ENCODE measurements at places on chromosomes 6 and 20. TPM values are rescaled to one million over a fixed set of nuclear protein-coding genes. Genes with fewer than 3 reads are reported as not detected.

DNA sequence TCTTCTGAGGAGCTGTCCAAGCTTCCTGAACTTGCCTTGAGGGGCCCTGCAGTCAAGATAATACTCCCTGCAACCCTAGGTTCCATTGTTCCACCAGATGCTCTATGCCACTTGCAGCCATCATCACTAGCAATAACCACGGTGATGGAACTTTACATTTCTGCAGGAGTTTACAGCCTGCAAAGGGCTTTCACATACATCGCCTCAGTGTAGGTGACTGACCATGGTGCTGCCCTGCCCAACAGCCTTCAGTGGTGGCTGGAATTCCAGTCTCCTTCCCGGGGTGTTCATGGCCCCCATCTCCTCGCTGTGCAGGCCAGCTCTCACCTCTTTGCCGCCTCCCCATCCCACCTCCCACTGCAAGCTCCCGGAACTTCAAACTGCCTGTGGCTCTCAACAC is 225.5 kb upstream of the ECI2 start:
- no peak for DNase-seq

Gene PLN
- 10.6 TPM for total RNA-seq

- peak; percentile 35 for DNase-seq
These were observed 139.9 kb upstream of the PMEPA1 start for GRCh38 chr20:57849521-57850215.

Gene PTCHD4
- 1.7 TPM for total RNA-seq

GRCh38 chr6:20746024-20746423 is 211.8 kb downstream of the CDKAL1 start:
- DNase-seq = no peak

GRCh38 chr6:70222439-70222749 is 80.5 kb downstream of the COL9A1 start:
- DNase-seq = no peak

DNA sequence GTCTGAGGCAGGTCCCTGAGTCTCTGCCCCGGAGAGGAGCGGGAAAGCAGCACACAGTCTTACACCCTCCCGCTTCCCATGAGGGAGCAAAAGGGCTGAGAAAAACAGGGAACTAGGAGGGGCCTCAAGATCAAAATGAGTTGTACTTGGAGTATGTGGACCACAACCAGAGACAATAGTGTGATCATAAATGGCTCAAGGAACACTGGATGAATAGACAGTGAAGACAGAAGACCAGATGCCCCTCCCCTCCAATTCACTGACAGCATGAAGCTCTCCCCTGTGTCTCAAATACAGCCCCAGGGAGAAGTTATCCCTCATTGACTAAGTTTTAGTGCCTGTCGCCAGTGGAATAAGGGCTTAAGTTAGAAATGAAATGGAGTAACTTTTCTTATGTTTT is 191.0 kb downstream of the TFAP2A start:
- DNase-seq = no peak

DNA sequence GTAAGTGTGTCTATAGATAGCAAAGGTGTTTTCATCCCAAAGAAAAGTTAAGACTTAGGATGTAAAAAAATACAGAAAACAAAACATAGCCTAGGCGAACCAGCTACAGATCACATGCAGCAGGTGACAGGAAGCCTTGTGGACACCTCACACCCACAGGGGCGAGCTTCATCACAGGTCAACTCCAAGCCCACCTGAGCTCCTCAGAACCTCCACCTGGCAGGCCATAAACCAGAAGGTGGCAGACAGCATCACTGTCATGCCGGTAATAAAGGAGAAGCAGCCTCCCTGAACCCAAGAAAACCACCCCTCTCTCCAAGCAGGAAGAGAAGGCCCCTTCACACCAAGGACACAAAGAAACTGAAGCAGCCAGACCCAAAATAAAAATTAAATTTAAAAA is 1.0 kb downstream of the RALGAPA2 start:
- DNase-seq = no peak

- peak; percentile 65 for DNase-seq
These were observed 345.1 kb upstream of the AGPAT4 start for GRCh38 chr6:161618831-161619454.

Gene L3MBTL3
- total RNA-seq = 24.2 TPM

DNA sequence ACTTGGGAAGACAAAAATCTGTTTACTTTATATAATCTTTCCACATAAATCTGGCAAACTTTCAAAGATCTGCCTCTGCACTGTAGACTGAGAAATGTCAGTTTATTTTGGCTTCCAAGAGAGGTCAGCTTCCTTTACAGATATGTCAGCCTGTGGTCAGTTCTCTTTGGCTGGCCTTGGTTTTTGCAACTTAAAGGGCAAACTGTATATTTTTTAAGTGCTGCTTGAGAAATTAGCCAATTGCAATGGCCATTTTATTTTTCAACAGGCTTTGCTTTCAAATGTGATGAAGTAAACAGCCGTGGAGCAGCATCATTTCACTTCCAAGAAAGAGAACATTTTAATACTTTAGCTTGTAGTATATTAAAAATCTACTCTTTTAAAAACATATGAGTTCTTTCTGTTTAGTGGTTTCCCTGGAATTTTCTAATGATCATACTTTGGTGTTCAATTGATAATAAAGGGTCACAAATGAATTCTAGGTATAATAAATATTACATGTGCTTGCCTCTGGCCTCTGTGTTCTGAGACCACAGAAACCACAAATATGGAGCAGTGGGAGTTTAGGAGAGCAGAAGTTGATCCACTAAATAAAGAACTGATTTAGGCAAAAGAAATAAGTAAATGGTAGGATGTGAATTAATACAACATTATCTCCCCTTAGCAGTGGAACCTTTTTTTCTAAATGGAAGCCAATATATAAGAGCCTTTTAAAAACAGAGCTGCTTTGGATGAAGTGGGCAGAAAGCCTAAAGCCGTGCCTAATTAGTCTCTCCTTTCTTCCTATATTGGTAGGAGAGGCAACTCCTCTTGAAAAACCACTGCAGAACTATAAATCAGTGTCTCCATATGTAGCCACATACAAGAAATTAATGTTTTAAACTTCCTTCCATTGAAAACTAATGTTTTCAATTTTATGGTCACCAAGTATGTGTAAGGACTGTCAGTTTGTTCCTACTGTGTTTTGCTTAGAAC is 16.2 kb downstream of the ADGRB3 start:
- DNase-seq = no peak

Gene SMLR1
- not detected for total RNA-seq

- no peak for DNase-seq
These were observed 506.7 kb downstream of the KIF16B start for GRCh38 chr20:16066571-16066970.

Gene MTFR2
- 0.80 TPM for total RNA-seq

Gene ZC2HC1B
- not detected for total RNA-seq

DNA sequence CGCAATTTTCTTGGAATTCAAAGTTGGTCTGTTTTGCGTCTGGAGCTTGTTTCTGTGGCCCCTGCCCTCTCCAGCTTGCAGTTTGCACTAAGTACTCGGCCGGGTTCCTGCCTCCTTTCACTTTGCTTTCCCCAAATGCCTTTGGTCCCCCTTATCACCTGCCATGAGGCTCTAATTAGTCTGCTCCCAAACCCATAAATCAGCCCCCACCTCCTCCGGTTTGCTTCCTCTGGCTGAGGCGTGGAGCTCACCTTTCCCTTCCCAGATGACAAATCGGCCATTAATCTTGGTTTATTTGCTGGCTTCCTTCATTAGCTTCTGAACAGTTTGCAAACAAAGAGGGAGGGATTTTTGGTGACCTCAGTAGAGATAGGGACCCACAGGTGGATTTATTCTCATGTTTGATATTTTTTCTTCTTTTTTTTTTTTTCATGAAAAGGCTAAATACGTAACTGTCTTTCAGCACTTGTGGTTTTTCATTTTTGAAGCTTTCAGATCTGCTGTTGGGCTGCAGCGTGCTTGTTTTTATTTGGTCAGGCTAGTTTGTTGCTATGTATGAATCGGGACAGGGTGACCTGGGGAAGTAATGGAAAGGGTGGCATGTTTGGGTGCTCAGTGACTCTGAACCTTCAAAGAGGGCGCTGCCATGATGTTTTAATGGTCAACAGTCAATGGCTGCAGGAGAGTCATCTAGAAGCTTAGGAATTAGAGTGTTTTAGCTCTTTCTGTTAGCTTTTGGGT is 121.7 kb upstream of the JAG1 start:
- DNase-seq = no peak

DNA sequence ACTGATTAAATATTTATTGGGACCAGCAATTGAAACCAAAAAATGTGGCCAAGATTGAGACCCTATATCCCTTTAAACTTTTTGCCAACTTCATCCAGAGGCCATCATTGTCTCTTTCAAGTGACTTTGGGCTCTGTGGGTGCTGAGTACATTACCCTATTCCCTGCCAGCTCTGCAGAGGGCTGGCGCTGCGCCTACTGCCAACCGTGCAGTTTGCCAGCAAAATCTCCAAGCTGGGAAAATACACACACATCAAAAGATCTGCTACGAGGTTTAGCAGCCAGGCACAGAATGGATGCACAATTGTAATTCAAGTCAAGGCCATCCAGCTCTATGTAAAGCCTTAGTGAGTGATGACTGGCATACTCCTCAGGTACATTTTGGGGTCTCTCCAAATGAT is 125.0 kb downstream of the CBLN4 start:
- no peak for DNase-seq

- DNase-seq = no peak
These were observed 30.7 kb downstream of the PARD6B start for GRCh38 chr20:50762045-50762422.

DNA sequence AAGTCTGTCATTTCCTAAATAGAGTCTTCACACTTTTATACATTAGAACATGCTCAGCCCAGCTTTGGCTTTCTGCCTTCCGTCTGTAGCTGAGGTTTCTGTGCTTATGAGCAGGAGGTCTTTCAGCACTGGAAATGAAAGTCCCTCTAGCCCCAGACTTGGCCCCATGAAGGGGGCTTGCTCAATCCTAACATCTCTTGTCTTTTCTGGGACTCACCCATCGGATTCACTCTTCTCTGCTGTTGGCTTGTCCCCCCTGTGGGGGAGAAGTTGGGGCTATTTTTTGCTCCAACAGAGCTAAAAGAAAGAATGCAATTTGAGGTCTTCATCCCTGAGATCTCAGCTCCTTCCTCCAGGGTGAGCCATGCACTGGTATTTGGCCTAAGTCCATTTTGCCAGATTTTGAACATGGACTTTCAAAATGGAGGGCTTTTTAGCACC is 177.7 kb downstream of the MRPL14 start:
- DNase-seq = no peak

DNA sequence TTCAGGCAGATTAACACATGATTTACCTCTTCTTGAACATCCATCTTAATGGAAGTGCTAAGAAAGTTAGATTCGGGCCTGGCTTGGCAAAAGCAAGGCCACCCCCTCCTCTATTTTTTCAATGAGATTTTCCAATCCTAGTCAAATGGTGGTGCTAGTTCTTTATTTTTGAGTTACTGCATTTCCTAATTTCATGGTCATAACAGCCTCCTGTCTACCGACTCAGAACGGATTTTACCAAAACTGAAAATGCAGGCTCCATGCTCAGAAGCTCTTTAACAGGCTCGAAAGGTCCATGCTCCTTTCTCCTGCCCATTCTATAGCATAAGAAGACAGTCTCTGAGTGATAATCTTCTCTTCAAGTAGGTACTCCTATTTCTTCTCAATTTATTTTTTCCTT is 117.2 kb upstream of the ESR1 start:
- DNase-seq = no peak

- no peak for DNase-seq
These were observed 20.1 kb downstream of the NT5E start for GRCh38 chr6:85470023-85470410.

DNA sequence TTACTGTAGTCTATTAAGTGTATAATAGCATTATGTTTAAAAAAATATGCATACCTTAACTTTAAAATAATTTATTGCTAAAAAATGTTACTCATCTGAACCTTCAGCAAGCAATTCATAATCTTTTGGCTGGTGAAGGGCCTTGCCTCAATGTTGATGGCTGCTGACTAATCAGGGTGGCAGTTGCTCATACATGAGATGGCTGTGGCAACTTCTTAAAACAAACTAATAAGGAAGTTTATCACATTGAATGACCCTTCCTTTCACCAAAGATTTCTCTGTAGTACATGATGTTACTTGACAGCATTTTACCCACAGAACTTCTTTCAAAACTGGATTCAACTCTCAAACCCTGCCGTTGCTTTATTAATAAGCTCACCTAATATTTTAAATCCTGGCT is 84.0 kb downstream of the TASP1 start:
- no peak for DNase-seq

Gene TIAM2
- total RNA-seq = 14.6 TPM

DNA sequence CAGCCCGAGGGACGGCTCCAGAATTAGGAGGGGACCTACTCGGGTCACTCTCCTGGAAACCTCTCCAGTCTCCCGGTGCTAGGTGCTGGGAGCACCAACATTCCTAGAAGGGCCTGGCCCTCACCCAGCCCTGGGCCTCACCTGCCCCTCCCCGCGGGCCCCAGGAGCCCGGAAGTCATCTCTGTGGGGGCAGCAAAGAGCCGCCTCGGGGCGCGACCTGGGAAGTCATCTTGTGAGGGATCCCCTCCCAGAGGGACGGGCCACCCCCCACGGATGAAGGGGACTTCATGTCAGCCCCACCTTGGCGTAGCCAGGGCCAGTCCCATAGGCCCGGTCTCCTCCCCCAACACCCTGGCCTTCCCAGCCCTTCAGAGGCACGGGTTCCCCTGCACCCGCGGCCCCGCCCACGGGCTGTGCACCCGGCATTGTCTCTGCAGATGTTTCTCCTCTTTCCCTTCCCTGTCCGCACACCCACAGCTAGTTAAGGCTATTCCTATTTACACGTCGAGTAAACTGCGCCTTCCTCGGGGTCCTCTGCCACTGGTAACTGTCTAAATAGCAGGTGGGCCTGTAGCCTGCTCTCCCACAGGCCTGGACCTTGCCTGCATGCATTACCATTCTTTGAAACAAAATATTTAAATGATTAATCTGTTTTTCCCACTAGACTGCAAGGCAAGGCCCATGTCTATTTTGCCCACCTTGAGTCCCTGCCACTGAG is 896 bp upstream of the RNASET2 start:
- DNase-seq = peak; percentile 80

DNA sequence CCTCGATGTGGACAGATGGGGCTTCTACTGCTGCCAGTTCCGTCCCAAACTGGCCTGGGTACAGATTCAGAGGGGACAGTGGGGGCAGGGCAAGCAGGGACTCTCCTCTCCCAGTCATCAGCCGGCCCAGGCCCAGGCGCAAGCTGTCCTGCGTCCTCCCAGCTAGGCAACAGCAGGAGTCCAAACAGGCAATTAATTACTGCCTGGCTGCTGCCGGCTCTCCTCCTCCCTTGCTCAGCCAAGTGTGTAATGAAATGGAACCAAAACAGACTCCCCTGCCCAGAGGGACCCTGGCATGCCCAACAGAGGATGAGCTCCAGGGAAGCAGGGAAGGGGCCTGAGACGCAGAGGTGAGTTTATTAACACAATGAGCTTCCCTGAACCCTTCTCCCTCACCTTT is 17.8 kb upstream of the SLC32A1 start:
- no peak for DNase-seq

- DNase-seq = peak; percentile 96
These were observed 109.9 kb downstream of the NOL4L start for GRCh38 chr20:32474967-32475811.

Gene SIRPB1
- total RNA-seq = 6.6 TPM

Gene CNBD2
- total RNA-seq = 4.4 TPM

Gene IGF2R
- 71.7 TPM for total RNA-seq

Gene BHLHE23
- total RNA-seq = not detected

Gene RAB44
- total RNA-seq = 0.27 TPM

Gene TUBE1
- total RNA-seq = 30.0 TPM

Gene FOXC1
- 61.8 TPM for total RNA-seq

GRCh38 chr6:13038315-13038714 is 290.0 kb downstream of the TBC1D7 start:
- DNase-seq = no peak

Measured in sciatic nerve (tissue), 2 donors.